ENCODE measurements at places on chromosomes 13 and 19.

- DNase-seq = no peak
Observed at GRCh38 chr13:39499604-39500003, 103.4 kb downstream of the LHFPL6 start.

DNA sequence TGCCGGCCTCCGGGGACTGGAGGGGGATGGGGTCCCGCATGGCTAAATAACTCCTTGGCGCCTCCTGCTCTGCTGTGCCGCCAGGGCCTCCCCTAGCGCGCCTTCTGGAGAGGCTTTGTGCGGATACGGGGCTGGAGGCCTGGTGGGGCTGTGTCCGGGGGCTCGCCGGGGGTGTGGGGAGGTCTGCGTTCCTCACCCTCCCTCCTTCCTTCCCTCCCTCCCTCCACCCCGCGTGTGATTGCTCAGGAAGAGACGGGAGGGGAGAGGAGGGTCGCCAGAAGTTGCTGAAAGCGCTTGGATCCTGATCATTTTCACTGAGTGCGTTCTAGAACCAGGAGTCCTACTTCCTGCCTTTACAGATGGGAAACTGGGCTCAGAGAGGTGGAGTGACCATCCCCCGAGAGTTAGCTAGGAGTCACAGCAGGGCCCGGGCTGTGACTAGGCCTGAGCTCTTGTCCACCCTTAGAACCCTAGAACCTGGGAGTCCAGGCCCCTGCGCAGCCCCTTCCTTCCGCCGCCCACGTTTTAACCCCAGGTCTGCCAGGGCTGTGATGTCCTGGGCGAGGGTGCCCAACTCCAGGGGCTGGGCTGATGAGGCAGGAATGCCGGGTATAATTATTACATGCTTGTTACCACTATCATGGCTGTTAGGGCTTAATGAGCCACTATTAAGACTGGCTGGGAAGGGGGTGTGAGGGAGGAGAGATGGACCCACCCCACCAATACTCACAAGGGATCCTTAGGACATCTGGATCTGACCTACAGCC lies 782 bp upstream of the JUND start:
- DNase-seq = no peak

GRCh38 chr13:79910875-79911540 lies 429.9 kb downstream of the SPRY2 start:
- no peak for DNase-seq

GRCh38 chr13:40070357-40070756 lies 414.9 kb downstream of the COG6 start:
- DNase-seq = no peak

GRCh38 chr19:31597616-31598015 lies 248.4 kb upstream of the TSHZ3 start:
- no peak for DNase-seq

DNA sequence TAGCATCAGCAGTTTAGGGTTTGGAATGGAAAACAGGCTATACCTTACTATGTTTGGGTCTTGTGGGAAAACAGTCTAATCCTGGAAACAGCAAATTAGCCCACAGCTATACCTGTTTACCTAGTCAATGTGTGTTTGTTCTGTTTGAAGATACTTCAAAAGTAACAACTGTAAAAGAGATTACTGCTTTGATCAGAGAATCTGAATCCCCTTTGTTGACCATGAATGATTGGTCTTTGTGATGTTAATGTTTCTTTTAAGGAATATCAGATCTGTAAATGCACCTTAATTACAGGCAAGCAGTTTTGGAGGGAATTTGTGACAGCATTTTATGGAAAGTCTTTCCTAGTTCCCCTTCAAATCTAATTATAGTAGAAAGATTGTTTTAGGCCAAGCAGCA lies 20.7 kb upstream of the KLF5 start:
- DNase-seq = no peak

DNA sequence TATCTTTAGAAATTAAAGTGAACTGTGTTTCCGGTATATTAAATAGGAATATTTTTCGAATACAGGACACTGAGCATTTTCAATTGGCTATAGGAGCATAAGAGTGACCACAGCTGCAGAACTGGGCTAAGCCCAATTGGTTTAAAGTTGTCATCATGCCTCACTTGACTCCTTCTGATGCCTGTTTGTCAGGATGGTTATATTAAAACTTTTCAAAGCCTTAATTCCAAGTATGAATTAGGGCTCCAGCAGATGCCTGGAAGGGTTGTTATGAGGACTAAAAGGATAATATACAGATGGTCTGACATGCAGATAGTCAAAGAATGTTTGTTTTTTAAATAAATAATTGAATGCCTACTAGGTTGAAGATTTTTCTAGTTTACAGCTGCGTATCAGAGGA lies 100.0 kb downstream of the LMO7 start:
- no peak for DNase-seq

- DNase-seq = no peak
Observed at GRCh38 chr13:34350671-34351070, 532.7 kb downstream of the RFC3 start.

- peak; percentile 82 for DNase-seq
Observed at GRCh38 chr13:65597839-65598818, 1632.0 kb downstream of the PCDH9 start.

DNA sequence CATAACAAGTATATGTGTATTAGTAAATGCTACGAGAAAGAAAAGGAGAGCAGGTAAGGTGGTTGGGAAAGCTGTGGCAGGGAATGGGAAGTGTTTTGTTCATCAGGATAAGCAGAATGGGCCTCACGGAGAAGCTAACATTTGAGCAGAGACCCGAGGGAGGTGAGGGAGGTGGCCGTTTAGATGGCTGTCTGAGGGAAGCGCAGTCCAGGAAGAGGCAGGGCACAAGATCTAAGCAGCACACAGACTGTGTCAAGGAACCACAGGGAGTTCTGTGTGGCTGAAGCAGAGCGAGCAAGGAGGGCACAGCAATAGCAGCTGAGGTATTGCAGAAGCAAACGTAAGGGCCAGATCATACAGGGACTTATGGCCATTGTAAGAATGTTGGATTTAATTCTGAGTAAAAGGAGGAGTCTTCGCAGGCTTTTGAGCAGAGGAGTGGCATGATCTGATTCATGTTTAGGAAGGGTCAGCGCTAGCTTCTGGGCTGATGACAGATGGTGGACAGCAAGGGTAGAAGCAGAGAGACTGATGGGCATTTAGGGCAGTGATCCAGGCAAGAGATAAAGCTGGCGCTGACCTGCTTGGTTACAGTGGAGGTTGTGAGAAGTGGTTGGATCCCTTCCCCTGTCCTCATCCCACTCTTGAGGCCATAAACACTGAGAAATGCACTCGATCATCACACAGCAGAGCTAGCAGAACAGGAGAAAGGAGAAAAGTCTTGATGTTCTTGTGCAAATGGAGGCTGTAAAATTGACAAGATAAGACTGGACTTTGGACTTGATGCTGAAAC lies 199.9 kb downstream of the LACC1 start:
- no peak for DNase-seq

- no peak for DNase-seq
Observed at GRCh38 chr13:46386392-46387063, 524 bp downstream of the RUBCNL start.

- DNase-seq = no peak
Observed at GRCh38 chr13:45849408-45849807, 2.1 kb downstream of the SIAH3 start.

DNA sequence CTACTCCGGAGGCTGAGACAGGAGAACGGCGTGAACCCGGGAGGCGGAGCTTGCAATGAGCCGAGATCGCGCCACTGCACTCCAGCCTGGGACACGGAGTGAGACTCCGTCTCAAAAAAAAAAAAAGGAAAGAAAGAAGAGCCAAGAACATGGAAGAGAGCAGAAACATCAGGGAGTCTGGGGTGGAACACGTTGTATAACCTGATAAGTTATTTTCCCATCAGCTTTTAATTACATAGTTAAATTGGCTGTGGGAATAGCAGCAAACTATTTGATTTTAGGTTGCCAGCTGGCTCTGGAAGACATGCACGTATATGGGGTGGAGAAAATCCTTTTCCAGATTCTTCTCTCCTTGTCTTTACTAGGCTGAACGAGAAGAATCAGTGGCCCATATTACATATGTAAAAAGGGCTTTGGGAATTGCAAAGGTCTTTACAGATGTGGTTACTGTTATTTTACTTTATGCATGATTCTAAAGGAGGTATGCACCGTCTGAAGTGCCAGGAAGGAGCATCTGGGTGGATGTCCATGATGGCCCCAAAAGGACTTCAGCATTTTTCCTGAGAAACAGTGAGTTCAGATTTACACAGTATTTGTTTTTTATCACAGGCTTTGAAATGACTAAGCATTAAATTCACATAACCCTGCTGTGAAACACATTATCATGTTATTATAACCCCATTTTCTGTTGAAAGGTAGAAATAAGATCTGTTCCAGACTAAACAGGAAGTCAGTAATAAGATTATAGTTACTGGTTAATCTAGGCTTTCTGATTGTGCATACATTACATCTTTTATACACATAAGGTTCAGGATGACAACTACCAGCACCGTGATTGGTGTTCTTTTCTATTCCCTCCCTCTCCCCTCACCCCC lies 4.6 kb upstream of the NAA16 start:
- DNase-seq = no peak

DNA sequence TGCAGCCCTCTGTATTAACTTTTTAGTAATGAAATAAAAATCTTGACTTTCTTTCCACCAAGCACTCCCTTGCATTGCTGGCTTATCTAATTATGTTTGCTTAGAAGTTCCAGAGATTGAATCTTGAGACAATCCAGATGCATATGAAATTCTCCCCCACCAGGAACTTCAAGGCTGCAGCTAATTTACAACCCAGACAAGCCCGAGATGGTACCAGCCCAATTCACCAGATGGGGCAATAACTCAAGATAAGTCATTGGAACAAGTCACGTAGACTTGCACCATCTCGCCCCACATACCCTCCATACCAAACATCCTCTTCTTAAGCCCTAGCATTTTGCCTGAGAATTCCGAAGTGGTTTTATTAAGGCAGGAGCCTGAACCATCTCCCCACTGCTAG lies 29.0 kb downstream of the UTP14C start:
- no peak for DNase-seq

DNA sequence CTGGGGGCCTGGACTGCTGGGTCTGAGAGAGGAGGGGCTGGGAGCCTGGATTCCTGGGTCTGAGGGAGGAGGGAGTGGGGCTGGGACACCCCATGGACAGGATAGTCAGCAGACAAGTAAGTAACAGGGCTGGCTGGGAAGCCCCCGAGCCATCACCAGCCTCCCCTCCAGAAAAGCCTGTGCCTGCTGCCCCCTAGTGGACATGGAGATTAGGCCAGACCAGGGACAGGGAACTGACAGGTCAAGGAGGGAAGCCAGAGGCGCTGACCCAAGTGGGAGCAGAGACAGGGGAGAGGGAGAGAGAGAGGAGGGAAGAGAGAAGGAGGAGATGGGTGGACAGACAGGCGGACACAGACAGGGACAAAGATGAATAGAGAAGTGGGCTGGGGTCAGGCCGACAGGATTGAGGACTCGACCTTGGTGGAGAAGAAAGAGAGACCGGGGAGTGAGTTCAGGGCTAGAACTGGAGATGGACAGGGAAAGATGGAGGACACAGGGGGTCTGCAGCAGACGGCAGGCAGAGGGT lies 6.7 kb upstream of the ERFL start:
- peak; percentile 60 for DNase-seq

DNA sequence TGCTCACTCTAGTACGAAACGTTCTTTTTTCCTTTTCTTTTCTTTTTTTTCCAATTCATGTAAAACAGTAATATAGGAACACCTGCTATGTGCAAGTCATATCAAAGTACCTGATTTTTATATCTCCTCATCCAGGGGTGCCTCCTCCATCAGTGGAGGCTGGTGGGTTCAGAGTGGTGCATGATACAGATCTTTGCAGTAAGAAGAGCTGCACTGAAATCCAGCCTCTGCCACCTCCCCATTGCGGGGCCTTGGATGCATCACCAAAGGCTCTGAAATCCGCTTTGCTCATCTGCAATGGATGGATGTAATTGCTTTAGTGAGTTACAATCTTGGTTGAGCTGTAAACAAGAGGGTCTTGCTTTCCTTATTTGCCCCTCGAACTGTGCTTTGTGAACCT lies 38.3 kb downstream of the GPR12 start:
- no peak for DNase-seq

- no peak for DNase-seq
Observed at GRCh38 chr13:30088312-30088855, 219.0 kb downstream of the KATNAL1 start.

DNA sequence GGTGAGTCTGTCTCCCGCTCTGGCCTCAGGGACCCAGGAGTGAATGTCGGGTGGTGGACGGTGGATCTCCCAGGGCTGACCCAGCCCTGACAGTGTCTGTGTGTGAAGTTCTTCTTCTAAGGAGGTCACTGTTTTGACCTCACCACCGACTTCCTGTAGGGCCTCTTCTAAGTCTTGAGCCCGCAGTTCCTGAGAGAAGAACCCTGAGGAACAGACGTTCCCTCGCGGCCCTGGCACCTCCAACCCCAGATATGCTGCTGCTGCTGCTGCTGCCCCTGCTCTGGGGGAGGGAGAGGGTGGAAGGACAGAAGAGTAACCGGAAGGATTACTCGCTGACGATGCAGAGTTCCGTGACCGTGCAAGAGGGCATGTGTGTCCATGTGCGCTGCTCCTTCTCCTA lies at the start of gene SIGLEC7:
SIGLEC7 (plus strand) TSS at position 183 of the 400 bp plus-strand sequence; CDS start at position 252, 69 bp downstream.
- no peak for DNase-seq

DNA sequence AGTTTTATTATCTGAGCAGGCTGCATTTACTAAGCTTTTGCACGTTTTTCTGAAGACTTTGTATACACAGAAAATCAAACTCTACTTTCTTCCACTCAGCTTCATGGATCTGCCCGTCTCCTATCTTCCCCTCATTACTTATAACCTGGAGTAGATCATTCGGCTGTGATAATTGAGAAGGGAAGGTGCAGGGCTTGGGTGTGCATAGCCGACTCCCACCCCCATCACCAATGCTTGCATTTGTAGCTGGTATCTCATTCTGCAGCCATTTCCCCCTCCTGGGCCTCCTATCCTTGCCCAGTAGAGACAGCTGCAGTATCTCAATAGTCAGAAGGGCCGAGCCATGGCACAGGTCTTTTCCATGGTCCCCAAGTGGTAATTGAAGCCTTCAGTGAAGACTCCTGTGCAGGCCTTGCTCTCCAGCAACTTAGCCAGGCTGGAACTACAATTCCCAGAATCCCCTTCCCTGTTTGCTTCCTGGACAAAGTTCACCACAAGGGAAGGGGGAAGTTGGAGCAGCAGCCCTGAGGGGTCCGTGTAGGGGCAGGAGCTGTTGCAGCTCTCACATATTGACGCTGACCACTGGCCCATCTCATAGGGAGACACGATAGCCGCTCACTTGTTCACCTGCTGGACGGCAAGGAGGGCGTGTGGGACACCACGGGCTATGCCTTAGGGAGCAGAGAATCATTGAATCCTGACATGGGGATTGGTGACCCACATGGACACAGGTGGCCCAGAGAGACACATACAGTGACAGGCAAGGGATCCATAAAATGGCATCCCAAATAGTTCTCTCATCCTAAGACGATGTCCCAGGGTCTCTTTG lies 2.1 kb upstream of the SIGLEC8 start:
- peak; percentile 36 for DNase-seq

DNA sequence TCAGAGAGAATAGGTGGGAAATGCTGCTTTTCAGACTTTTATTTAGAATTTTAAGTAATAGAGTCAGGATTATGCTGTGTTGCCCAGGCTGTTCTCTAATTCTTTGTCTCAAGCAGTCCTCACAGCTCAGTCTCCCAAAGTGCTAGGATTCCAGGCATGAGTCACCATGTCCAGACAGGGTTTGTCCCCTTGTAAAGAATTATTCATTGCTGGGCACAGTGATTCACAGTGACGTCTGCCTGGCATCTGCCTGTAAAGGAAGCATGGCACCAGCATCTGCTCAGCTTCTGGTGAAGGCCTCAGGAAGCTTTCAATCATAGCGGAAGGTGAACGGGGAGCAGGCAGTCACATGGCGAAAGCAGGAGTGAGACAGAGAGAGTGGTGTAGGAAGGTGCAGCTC lies 17.7 kb downstream of the ZNF763 start:
- peak; percentile 53 for DNase-seq

GRCh38 chr19:15248648-15249527 lies 16.6 kb upstream of the EPHX3 start:
- peak; percentile 94 for DNase-seq
